ENCODE measurements at places on chromosomes 16 and 17.
A peak's percentile ranks its signal among the peaks of the same experiment; 100 is the strongest.

GRCh38 chr16:31357324-31358109 lies 2.5 kb downstream of the ITGAX start:
- no peak for DNase-seq

- DNase-seq = no peak
These were observed 169.5 kb upstream of the CHMP6 start for GRCh38 chr17:80822021-80822699.

GRCh38 chr16:23683487-23683886 lies 4.8 kb downstream of the PLK1 start:
- no peak for DNase-seq

GRCh38 chr16:82456683-82457082 lies 170.1 kb upstream of the CDH13 start:
- peak; percentile 34 for DNase-seq

DNA sequence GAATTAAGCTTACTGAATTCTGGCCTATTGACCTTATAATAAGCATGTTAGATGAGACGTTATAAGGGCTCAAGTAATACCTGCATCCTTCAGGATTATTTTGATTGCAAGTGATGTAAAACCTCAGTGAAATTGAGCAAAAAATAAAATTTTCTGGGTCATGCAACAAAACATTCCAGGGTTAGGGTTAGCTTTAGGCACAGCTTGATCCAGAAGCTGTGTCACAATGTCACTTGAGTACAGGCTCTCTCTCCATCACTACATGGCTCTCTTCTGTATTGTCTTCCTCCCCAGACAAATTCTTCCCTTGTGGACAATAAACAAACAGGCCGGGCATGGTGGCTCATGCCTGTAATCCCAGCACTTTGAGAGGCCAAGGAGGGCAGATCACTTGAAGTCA lies 3.6 kb upstream of the NUP93 start:
- DNase-seq = no peak

DNA sequence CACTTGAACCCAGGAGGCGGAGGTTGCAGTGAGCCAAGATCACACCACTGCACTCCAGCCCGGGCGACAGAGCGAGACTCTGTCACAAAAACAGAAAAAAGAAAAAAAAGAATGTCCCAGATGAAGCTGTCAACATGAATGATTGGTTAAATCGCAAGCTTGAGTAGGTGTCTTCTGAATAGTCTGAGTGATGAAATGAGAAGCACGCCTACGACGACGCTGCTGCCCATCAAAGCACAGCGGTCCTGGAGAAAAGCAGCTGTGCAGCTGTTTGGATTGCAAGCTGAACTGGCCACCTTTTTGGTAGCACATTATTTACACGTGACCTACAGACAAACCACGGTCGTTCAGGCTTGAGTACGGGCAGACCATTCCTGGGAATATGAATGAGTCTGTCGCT lies 12.5 kb downstream of the ADCY9 start:
- DNase-seq = no peak

DNA sequence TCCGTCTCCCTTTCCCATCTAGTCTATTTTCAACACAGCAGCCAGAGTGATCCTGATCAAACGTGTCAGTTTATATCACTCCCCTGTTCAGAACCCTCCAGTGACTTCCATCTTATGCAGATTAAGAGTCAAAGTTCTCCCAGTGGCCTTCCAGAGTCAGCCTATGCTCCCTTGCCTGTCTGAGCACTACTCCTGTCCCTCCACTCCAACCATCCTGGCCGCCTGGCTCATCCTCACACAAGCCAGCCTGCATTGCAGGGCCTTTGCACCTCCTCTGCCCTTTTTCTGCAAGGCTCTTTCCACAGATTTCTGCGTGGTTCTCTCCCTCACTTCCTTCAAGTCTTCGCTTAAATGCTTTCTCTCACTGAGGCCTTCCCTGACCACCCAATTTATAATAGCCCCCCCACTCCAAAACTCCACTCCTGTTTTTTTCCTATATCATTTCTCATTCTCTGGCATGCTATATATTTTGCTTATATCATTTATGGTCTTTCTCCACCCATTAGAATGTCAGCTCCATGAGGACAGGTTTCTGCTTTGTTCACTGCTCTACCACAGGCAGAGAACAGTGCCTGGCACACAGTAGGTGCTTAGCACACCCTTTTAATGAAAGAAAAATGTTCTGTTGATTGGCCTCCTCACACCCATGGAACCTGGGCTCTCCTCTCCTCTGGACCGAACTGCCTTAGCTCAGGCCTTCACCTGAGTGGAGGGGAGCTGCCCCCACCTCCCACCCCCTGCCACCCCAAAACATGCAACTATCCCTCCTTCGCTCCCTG lies 9.3 kb downstream of the SAMD14 start:
- DNase-seq = no peak

DNA sequence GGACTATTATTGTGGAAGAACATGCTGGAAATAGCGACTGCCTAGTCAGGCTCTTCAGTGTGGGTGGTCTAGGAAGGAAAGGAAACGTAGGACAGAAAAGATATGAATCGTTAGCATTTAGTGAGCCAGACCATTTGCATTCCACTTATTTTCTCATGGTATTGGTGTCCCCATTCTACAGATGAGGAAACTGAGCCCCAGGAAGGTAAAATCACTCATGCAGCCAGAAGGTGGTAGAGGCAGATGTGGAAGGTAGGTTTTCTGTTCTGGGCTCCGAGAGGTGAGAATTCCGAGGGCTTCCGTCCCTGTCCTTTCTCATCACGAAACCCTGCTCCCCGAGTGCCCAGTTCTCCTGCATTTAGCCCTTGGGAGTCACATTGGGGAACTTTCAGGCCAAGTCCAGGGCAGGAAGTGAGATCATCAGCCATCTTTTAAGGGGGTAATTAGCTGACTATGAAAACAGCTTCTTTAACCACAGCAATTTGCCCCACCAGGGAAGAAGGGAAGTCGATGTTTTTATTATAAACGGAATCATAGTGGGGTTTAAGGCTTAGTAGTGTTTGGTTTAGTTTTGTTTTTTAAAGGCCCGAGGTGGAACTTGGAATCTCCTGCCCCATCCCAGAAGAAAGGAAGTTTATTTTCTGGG lies 110.7 kb upstream of the IRX3 start:
- no peak for DNase-seq

DNA sequence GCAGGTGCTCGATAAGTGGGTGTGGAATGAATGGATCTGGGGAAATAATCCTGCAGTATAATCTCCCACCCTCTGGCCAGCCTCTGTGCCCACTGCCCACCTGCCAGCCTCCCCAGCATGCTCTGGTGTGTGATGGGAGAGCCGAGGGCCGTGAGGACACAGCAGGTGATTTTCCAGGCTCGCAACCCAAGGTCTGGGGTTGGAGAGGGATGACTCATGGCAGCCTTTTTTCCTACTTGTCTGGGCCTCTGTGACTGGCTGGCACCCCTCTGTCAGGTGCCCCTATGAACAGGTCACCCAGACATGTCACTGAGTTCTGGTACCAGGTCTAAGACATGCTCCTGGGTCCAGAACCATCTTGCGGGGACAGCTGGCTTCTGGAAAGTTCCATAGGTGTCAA lies 385.7 kb upstream of the TNRC6C start:
- no peak for DNase-seq

- peak; percentile 24 for DNase-seq
These were observed 53.9 kb upstream of the CCL2 start for GRCh38 chr17:34201225-34201624.

- no peak for DNase-seq
These were observed 66.7 kb downstream of the GTF3C1 start for GRCh38 chr16:27483088-27483437.

DNA sequence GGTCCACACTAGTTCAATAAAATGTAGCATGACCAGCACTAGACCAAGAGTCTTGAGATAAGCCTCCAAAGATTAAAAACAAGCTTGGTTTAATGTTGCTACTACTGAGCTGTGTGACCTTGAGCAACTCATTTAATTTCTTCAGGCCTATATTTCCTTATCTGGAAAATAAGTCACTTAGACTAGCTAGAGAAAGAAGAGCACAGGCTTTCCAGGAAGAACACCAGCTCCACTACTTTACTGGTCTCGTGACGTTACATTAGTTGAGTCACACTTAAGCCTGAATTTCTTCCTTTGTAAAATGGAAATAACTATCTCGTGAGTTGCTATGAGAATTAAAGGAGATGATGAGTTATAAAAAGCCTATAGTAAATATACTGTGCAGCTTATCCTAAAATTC lies 5.4 kb downstream of the HELZ start:
- DNase-seq = no peak

Data from stimulated activated CD4-positive, alpha-beta T cell treated with anti-CD3 and anti-CD28 coated beads, Interleukin-1b, Interleukin-23, amount 100 ng/mL, for 48 hours (primary cell).